ENCODE measurements at places on chromosomes 7 and 10.

DNA sequence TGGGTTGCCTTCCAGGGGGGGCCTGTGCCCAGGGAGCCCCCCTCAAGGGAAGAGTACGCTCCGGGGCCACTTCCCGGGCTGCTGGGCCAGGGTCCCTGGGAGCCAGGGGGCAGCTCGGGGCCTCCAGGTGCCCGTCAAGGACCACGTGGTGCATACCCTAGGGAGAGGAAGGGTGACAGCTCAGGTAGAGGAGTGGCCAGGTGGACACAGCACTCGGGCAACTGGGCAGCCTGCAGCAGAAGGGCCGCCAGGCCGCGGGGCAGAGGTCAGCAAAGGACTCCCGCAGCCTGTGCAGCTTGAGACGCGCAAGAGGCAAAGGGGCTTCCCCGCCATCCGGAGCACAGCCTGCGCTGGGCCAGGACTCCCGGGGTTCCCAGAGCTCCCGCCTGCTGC lies 26.4 kb downstream of the AP5Z1 start:
- no peak for DNase-seq

DNA sequence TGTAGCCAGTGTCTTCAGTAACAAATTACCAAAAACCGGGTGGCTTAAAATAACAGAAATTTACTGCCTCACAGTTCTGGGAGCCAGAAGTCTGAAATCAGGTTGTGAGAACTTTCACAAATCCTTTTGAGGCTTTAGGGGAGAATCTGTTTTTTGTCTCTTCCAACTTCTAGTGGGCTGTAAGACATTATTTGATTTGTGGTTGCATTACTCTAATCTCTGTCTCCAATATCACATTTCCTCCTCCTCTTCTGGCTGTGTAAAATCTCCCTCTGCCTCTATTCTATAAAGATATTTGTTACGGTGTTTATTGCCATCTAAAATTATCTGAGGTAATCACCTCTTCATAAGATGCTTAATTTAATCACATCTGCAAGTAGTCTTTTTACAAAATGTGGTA lies 1039.6 kb upstream of the LRRN3 start:
- DNase-seq = no peak

DNA sequence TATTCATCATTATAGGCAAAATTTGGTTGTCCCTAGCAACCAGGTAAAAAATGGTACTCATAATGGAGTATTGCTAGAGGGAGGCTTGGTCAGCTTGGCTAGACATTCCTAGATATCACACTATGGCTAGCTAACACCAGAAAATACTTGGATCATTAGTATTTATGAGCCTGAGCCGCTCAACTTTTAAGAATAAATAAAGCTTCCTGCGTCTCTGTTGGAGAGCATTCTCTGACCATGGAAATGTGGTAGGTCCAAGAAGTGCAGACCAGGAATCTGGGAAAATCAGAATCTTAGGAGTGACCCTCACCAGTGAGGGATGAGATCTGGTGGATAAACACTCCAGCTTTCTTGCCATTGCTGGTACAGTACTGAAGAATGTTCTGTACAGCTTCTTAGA lies 157.6 kb upstream of the AGR3 start:
- DNase-seq = no peak

GRCh38 chr7:93856323-93856722 lies 34.2 kb downstream of the TFPI2 start:
- no peak for DNase-seq

DNA sequence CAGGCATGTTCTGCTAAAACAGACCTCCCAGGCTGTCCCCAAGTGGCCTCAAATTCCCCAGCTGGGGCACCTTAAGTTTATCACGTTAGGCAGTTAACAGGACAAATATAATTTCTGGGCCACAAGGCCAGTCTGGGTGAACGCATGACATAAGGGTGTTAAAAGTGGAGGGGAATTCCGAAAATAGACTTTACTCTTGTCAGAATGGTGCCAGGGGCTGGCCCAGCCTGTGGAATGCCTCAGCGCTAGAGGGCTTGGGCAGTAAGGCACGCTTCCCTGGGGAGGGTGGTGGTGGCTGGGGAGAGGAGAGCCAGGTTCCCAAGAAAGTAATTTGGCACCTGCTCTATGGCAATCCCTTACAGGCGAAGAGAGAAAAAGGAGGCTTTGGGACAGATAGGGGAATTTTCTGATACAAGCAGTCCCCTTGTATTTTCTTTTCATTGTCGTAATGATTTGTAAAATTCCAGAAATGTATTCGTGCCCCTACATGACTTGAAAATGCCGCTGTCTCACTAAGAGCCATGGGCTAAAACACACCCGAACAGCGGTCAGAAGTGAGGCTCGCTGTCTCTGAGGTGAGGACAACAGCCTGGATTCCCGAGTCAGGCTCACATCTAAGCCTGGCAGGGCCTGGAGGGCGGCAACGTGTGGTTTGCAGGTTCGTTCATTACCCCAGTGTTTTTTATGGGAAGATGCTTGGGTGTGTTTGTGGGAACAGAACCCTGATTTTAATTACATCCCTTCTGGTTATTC lies 463.2 kb upstream of the GALNT17 start:
- DNase-seq = no peak

DNA sequence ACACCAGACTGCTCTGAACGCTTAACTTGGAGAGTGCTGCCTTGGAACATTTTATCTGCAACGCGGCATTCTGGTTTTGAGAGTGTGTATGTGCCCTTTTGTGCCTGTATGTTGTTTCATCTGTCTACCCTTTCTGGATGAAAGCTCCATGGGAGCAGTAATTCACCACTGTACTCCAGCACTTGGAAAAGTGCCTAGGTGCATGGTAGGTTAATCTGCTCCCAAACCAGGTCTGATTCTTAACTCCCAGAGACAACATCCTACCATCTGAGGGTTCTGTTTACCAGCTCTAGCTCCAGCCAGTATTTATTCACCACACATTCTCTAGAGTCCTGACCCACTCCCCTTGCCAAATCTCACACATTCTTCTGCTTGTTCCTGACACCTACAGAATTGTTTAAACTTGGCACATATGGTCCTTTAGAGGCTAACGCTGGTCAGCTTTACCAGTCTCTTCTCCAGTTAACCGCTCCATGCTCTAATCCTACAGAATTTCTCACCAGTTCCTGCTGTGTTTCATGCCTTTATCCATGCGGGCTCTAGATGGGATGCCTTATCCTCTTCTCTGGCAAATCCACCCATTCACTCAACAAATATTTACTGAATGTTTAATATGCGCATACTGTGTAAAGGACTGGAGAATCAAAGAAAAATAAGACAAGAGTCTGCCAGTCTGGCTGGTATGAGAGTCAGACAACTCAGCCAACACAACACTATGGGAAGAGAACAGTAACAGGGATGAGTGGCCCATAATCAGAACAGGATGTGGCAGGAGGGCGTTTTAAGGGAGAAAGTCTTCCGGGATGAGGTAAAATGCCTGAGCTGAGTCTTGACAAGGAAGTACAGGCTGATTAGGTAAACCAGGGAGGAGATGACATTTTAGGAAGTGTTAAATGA lies 46.3 kb downstream of the MTPN start:
- DNase-seq = no peak

DNA sequence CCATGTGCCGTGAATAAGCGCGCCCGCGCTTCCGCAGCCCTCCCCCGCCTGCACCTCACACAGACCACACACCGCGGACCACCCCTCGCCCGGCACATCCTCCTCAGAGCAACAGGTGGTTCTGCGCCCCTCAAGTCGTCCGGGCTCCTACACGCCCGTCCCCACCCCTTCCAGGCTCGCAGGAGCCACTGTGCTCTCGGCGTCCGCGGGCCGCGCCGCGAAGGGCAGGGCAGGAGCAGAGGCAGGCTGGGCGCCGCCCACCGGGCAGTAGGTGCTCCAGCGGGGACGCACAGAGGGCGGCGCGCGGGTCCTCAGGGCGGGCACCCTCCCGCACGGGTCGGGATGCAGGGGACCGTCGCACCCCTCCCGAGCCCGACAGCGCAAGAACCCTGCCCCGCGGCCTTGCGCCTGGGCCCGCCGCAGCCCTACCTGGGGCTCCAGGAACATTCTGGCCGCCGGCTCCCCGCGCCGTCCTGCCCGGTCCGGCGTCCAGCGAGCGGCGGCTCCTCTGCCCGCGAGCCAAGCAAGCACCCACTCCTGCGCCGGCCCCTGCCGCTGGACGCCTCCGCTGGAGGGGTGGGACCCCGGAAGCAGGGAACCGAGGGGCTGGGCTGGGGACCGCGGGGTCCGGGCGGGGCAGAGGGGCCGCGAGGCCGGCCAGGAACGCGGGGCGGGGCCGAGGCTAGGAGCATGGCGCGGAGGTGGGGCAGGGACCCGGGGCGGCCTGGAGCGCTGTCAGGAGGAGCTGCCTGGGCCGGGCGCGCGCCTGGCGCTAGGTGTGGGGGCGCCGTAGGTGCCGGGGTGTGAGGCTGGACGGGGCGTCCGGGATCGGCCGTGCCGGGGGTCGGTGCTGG lies 37.4 kb downstream of the RASGEF1A start:
- no peak for DNase-seq

GRCh38 chr7:115707258-115708012 lies 323.1 kb downstream of the TFEC start:
- no peak for DNase-seq

- no peak for DNase-seq
Measured at GRCh38 chr7:151864081-151864480, 12.8 kb downstream of the PRKAG2 start.

GRCh38 chr10:93821051-93821772 lies 63.5 kb downstream of the LGI1 start:
- no peak for DNase-seq

DNA sequence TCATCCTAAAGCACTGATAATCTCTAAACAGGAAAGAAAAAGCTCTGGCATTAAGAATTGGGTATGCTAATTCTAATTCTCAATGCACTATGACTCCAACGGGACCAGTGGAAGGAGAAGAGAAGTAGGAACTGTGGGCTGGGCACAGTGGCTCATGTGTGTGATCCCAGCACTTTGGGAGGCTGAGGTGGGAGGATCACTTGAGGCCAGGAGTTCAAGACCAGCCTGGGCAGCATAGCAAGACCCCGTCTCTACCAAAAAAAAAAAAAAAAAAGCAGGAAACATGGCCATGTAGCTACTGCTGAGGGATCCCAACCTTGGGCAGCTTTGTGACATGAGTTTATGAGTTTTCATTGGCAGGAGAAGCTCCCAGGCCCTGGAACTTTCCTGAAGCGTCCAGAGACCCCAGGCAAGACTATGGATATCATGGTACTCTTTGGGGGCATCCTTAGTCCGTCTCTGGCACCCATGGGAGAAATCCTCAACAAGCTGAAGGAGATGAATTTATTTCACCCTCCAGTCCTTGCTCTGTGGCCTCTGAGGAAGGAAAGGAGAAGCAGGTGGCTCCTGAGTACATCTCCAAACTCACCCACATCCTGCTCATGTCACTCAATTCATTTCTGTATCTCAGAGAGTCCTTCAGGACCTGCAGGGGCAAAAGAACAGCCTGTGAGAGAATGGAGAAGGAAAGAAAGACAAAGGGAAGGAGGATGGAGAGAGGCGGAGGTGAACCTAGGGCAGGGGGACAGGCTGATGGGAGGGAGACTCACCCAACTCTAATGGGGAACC lies 99.5 kb downstream of the SPDYE5 start:
- no peak for DNase-seq

- no peak for DNase-seq
Measured at GRCh38 chr7:24727154-24728120, 29.8 kb downstream of the GSDME start.

DNA sequence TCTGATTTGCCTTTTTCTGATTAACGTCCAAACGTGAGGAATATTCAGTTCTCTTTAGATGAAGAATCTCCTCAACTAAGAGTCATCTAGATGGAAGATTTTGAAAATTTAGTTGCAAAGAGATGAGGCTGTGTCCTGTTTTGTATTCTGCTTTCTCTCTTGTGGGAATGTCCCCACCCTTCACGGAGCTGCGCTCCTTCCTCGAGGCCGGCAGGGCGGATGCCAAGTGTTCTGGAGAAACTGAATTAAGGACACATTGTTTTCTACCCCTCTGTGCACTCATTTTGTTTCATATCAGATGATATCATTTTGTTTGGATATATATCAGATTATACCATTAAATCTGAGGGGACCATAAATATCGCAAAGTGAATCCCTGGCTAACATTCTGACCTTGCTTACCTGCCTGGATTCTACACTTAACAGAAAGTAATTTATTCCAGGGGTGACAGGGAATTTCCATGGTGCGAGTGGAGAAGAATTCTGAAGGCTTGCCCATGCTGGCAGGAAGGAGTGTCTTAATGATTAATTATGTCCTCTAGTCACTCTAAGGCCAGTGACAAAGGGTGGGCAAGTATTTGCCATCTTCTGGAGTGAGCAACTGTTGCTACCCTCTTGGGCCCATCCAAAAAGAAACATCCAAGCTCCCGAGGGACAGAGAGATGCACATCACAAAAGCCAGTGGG lies 47.9 kb upstream of the IGFBP3 start:
- no peak for DNase-seq

DNA sequence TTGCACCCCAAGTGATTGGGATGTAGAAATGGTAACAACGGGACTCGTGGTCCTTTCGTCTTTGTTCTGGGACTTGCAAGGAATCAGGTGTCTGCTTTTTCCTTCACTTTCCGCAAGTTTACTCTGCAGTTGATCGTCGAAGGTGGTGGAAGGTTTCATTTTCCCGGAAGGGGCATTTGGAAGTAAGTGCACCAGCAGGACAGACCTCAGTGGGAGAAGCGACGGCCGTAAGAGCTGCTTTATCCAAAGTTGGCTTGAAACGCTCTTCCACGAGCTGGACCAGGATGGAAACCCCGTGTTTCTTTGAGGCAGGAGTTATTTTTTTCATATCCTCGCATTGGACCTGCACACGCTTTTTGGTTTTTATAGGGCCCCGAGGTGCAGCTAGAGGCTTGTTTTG lies 1.2 kb downstream of the BRI3 start:
- DNase-seq = no peak

DNA sequence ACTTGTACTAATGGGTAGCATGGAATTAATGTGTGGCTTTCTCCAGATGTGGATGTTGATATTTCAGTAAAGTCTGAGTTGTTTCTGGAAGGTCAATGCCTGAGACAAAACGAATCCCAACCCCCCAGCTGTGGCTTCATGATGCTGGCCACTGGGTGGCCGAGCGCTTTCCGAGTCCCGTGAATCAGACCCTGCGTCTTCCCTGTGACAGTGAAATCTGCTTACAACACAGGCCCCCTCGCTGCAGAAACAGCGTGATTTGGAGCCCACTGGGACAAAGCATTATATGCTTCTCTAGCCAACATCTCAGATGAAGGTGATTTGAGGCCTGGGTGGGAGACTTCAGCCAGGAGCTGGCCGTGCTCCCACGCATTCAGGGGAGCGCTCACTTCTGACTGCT lies 124.7 kb downstream of the WDR37 start:
- no peak for DNase-seq

DNA sequence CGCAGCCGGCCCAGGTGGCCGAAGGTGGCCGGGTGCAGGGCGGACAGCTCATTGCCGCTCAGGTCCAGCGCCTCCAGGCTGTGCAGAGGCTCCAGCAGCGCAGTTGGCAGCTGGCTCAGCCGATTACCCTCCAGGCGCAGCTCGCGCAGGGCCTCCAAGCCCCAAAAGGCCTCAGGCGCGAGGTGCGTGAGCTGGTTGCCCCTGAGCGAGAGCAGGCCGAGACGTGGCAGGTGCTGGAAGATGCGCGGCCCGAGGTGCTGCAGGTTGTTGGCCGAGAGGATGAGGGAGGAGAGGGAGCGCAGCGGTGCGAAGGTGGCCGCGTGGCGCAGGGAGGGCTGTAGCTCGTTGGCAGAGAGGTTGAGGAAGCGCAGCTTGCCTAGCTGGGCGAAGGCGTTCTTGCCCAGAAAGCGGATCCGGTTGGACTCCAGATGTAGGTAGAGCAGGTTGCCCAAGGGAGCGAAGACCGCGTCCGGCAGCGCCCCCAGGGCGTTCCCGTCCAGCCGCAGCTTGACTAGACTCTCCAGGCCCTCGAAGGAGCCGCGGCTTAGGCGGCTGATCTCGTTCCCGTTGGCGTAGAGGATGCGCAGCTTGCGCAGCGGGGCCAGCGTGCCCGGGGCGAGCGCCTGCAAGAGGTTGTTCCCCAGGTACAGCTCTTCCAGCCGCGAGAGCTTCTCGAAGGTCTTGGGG lies 923 bp downstream of the TRIL start:
- no peak for DNase-seq
